ENCODE measurements at places on chromosomes 12 and 14.

GRCh38 chr12:123715195-123715594 lies 3.0 kb downstream of the ATP6V0A2 start:
- DNase-seq = no peak

- DNase-seq = no peak
Observed at GRCh38 chr14:96145116-96145864, 59.3 kb upstream of the BDKRB2 start.

GRCh38 chr12:9123781-9124382 lies 8.2 kb upstream of the A2M start:
- no peak for DNase-seq

DNA sequence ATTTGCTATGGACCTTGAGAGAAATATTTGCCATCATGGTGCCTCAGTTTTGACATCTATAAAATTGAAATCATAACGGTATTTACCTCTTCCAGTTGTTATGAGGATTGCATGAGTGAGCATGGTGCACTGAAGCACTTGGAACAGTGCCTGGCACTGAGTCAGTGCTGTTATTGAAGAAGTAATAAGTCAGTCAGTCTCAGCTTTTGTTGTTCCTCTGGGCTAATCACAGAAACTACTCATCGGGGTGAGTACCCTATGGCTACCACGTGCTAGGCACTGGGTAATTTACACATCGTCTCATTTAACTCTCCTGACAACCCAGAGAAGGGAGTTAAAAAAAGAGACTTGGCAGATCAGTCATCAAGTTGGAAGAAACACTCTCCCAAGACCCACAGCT lies 159.5 kb upstream of the NRXN3 start:
- no peak for DNase-seq

DNA sequence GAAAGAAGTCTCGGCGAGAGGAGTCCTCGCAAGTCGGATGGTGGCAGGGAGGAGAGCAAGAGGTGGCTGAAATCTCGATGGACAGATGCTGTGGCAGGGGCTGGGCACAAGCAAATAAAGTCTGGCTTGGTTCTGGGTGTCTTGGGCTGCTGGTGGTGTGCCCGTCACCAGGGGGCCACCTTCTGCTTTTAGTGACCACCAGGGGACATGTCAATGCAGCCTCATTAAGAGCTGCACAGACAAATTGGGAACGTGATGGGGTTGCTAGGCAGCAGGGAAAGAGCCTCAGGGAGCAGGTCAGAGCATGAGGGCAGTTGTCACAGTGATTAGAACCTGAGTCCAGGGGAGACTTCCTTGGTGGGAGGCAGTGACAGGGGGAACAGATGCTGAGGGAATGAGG lies 44.0 kb downstream of the LRRC74A start:
- no peak for DNase-seq

DNA sequence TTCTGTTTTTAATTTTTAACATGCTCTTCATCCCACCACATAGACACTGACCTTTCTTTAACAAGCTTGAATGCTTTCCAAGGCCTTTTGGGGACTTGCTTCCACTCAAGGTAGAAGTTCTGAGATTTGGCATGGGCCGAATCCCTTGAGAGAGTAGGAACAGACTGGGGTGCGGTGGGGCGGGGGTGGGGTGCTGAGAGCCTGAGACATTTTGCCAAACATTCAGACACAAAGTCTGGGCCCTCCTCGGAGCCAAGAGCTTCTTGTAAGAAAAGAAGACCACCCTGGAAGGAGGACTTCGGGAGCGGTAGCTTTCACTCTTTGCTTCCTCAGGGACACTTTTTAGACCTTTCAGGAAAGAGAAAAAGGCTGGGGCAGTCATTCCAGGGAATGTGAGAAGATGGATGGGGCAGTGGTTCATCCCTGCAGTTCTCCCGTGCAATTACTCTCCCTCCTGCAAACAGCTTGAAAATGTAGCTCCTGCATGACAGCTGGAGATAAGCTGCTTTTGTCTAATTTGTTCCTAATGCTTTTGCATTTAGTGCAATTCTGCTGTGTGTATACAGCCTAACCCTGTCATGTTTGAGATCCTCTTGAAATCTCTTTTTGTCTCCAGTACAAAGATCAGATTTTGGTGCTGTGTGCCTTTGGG lies 16.3 kb upstream of the MYO1H start:
- no peak for DNase-seq

DNA sequence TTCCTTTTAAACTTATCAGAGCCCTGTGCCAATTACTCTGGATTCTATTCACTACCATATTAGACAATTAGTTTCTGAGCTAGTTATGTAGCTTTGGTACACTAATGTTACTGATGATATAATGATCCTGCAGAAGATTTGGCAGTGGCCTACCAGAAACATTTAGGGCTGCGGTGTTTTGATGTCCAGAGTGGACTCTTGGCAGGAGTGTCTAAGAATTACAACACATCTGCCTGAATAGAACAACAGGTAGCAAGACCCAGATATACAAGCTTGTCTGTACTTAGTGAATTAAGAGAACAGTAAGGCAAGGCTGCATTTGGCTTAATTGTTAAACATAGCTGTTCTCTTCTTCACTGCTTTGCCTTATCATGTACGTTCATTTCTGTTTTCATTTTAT lies 691.6 kb upstream of the FBXO33 start:
- DNase-seq = no peak

GRCh38 chr14:65179918-65180724 lies 77.8 kb upstream of the MAX start:
- no peak for DNase-seq

DNA sequence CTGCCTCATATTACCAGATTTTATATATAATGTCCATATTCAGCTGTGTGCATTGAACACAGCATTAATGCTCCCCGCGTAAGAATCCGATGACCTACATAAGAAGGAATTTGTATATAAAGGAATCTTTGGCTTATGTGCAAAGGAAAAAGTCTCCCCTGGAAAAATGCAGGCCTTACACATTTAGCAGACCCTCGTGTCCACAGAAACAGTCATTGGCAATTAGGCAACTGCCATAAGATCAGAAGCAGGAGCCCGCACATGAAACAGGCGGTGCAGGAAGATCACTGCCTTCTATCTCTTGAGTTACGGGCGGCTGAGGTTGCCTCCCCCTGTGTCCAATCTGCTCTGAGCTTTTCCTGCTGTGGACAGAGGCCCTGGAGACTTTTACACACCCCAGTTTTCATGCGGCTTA lies 63.2 kb upstream of the RFX4 start:
- DNase-seq = no peak

GRCh38 chr12:9509464-9510161 lies 98.1 kb downstream of the KLRB1 start:
- DNase-seq = no peak

DNA sequence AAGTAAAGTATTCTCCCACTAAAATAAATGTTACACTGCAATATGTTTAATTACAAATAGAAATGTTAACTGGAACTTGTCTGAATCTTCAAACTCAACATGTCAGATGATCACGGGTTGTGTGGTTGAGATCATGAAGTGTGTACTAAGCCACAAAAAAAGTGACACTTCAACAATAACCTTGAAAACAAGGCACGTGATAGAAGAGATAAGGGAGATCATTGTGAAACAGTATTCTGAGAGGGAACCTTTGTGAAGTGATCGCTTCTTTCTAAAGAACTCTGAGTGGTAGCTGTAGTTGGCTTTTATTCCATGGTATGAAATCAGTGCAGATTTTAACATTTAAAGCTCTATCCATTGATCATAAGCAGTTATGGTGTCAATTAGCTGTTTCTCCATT lies 60.0 kb downstream of the LIN52 start:
- no peak for DNase-seq

- DNase-seq = no peak
Observed at GRCh38 chr14:38553586-38553985, 297.7 kb upstream of the CLEC14A start.

DNA sequence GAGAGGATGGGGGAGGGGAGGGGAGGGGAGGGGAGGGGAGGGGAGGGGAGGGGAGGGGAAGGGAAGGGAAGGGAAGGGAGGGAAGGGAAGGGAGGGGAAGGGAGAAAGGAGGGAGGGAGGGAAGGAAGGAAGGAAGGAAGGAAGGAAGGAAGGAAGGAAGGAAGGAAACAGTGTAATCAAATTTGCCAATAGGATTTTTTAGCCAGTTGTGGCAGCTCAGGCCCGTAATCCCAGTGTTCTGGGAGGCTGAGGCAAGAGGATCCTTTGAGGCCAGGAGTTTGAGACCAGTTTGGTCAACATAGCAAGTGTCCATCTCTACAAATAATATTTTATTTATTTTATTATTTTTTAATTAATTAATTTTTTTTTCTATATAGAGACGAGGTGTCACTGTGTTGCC lies 19.4 kb downstream of the AICDA start:
- DNase-seq = no peak

DNA sequence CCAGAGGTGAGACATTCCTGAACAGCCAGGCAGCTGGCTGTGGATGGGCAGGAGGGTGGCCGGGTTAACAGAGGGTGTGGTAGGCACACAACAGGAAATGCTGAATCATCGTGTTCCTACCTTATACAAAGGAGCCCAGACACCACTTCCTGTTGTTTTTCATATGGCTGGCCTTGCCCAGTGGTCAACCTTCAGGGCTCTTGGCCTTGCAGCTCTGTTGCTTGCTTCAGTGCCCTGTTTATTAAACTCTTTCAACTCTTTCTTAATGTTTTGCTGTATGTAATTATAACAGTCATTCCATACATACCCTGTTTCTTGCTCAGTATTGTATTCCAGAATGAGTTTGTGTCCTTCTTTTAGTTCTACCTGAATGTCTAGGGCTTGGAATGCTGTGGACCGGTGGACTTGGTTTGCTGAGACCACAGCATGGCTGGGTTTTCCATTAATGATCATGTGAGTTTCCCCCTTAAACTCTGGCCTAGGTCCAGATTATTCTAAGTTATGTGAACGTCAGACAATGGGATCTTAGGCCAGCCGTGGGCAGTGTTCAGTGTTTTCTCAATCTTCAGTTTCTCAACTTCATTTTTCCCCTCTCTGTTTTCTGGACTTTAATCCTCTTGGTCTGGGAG lies 11.9 kb downstream of the CFAP54 start:
- no peak for DNase-seq

GRCh38 chr12:45827974-45828373 lies 98.5 kb downstream of the ARID2 start:
- DNase-seq = no peak

GRCh38 chr12:112149596-112149995 lies 24.2 kb downstream of the TRAFD1 start:
- DNase-seq = no peak

- DNase-seq = no peak
Observed at GRCh38 chr12:59186451-59186850, 266.1 kb upstream of the LRIG3 start.

Data from naive thymus-derived CD8-positive, alpha-beta T cell (primary cell).